ENCODE measurements at places on chromosomes 4 and X.

- no peak for DNase-seq
Observed at GRCh38 chr4:155712846-155713245, 46.0 kb upstream of the GUCY1B1 start.

- no peak for DNase-seq
Observed at GRCh38 chr4:122602277-122603142, 18.4 kb downstream of the IL21 start.

DNA sequence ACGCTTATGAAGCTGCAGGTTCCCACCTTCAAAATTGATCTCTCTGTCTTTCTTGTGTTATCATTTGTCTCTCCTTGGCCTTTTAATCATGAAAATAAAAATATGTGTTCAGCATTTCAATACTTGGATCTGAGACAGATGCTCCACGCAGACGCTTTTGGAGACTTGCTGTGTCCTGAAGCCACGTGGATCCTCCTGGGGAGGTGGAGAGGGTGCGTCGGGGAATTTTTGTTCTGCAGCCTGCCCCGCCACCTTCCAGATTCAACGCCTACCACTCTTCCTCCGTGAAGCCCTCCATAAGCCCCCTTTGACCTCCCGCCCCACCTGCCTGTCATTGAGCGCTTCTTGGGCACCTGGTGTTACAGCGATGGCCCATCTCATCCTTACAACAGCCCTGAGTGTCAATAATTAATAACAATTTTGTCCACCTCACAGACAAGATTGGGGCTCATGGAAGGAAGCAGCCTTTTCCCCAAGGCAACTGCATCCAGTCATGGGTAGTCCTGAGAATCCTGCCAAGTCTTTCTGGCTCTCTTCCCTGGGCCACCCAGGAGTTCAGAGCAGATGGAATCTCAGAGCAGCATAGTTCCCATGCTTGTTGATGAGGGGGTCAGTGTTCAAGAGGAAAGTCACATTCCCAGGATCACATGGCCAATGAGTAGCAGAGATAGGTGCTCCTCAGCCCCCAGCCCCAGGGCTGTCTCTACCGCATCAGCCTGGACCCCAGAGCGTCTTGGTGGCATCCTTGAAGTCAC lies 172.6 kb upstream of the PSAPL1 start:
- DNase-seq = no peak

DNA sequence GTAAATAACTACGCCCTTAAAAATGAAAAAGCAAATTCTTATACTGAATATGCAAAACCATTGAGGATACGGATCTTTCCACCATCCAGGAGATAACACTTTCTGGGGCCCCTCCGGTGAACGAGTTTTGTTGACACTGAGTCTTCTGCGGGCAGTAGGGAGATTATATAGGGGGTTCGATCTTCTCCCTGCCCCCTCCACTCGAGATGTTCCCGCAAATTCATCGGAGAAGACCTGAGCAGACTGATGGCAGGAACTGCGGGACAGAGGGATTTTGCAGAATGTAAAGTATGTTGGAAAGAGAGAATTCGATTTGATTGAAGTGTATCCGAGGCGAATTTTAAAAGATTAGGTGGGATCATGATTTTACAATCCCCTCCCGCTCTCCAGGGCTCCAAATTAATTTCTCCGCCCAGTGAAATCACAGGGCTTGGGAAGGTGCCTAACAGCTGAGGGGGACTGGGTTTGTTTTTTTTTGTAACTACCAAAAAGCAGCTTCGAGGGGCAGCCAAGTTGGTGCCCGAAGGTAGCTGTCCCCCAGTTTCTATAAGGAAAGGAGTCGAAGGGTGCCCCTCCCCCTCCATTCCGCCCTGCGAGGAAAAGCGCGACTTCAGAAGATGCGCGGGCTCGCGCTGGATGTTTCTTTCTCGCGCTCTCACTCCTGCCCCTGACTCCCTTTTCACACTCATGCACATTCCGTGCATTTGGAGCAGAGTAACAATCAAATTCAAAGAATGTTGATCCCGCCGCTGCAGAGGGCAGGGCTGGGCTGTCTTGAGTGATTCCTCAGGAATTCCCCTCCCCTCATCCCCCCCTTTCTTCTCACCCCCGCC lies 1.2 kb downstream of the TMEM255A start:
- no peak for DNase-seq

DNA sequence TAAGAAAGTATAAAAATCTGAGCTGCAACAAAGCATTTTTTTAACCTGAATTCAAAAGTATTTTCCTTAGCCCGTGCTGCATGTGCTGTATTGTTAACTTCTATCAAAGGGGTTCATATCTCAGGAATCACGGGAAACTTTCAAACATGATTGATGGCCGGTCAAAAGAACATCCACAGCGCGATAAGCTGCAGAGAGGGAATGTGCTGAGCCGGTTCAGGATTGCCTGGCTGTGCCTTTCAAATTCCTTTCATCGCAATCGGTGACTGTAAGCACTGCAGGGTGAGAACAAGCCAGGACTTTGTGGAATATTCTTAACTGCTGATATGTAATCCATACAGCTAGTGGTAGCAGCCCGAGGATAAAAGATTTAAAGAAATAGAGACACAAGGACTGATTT lies 210.9 kb upstream of the NOCT start:
- DNase-seq = no peak

DNA sequence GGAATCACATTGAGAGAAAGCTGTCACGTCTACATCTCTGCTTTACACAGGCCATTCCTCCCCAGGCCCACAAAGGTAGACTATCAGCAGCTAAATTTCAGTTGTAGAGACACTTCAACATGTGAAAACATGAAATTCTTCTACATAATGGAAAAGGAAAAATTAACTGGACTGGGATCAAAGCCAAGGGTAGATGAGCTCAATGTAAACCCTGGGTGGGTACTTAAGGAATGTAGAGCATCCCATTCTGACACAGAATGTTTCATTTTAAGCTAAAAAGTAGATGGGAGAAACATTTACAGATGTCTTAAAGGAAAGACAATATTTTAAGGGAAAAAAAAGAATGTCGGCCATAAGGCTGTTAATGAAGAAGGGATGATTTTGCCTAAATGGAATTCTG lies 51.3 kb upstream of the NPNT start:
- no peak for DNase-seq

DNA sequence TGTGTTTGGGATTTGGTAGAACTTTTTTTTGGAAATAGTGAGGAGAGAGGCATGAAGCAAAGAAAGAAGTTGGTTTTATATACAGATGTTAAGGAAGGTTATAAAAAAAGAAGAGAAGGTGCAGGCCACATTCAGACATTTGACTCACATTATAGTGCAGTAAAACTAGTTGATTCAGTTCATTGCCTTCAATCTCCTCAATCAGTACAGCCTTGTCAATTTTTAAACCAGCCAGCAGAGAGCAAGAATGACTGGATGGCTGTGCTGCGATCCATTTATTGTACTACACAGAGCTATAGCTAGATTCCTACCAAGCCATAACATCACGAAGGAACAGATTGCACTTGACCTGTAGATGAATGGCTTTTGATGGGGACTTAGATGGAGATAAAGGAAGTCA lies 79.7 kb upstream of the LSM6 start:
- DNase-seq = no peak

GRCh38 chrX:149060921-149061320 lies 444.2 kb downstream of the IDS start:
- DNase-seq = no peak

GRCh38 chrX:119398587-119398973 lies 556 bp upstream of the SLC25A43 start:
- DNase-seq = no peak

DNA sequence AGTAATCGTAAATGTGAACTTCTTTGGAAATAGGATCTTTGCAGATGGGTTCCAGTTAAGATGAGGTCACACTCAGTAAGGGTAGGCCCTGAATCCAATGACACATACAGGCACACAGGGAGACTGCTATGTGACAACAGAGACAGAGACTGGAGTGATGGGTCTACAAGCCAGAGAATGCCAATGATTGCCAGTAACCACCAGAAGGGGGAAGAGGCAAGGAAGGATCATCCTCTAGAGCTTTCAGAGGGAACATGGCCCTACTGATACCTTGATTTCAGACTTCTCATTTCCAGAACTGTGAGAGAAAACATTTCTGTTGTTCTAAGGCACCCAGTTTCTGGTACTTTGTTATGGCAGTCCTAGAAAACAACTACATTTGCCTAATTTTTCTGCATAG lies 73.1 kb upstream of the CCDC160 start:
- DNase-seq = no peak

GRCh38 chrX:68632491-68632890 lies 15.0 kb upstream of the STARD8 start:
- DNase-seq = no peak

DNA sequence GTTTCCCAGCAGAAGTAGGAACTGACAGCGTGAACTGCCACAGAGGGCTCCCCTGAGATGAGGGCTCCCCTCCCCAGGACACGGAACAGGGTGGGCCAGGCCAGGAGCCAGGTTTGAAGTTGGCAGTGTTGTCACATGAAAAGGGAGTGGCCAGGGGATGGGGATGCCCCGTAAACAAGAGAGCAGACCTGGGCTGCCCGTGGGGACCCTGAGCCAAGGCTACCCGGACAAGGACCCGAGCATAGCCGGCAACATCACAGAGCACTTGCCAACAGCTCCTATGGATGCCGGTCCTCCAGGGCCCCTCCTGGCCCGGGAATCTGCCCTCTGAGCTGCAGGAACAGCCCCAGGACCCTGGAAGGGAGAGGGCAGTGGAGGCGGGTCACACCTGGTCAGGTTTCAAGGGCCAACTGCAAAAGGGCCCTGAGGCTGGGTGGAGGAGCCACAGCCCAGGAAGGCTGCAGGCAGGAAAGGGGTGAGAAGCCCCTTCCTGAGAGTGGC lies 102.1 kb downstream of the CPZ start:
- DNase-seq = no peak

- DNase-seq = no peak
Observed at GRCh38 chr4:185088899-185089298, 54.2 kb upstream of the SLC25A4 start.

- DNase-seq = no peak
Observed at GRCh38 chr4:56288663-56289062, 98.6 kb downstream of the AASDH start.

DNA sequence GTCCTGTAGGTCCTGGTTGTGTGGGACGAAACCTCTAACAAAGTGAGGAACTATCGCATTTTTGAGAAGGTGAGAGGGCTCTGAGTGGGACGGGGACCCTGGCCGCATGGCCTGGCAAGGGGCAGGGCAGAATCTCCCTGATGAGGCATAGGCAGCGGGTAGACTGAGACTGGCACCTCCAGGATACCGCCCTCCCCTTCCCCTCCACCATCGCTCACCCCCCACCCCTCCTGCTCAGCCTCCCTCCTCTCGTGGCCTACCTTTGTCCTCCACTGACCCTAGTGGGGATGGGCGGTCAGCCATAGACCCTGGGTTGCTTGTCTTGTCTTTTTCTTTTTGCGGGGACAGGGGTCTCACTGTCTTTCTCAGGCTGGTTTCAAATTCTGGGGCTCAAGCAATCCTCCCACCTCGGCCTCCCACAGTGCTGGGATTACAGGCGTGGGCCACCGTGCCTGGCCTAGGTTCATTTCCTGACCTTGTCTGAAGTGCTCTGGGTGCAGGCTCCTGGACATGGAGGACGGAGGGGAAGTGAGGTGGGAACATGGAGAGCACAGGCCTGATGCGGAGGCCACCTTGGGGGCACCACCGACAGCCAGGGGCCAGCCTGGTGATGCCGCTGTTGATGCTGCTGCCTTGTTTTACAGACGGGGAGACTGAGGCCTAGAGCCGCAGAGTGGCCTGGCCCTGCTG lies 10.5 kb upstream of the ADD1 start:
- DNase-seq = no peak

GRCh38 chrX:136954930-136955329 lies 74.4 kb upstream of the RBMX start:
- no peak for DNase-seq

GRCh38 chrX:139974471-139974870 lies 9.2 kb upstream of the CXorf66 start:
- DNase-seq = no peak

- no peak for DNase-seq
Observed at GRCh38 chrX:37786624-37787422, 7.0 kb downstream of the CYBB start.

GRCh38 chr4:52925531-52925968 lies 63.4 kb downstream of the RASL11B start:
- peak; percentile 45 for DNase-seq

DNA sequence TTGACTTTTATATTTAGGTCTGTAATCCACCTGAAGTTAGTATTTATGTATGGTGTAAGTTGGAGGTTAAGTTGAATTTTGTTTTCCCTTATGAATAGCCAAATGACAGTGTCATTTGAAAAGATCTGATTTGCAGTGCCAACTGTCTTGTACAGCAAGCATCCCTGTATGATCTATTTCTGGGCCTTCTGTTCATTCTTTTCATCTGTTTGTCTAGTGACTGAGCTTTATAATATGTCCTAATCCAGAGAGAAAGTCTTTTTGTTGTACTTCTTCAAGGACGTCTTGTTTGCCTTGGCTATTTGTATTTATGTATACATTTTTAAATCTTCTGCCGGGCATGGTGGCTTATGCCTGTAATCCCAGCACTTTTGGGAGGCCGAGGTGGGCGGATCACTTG lies 39.6 kb downstream of the CDKL5 start:
- no peak for DNase-seq
